ENCODE measurements at places on chromosomes 16 and 17.

- DNase-seq: no peak
These were observed 10.6 kb downstream of the SHISA6 start for GRCh38 chr17:11251561-11252107.

DNA sequence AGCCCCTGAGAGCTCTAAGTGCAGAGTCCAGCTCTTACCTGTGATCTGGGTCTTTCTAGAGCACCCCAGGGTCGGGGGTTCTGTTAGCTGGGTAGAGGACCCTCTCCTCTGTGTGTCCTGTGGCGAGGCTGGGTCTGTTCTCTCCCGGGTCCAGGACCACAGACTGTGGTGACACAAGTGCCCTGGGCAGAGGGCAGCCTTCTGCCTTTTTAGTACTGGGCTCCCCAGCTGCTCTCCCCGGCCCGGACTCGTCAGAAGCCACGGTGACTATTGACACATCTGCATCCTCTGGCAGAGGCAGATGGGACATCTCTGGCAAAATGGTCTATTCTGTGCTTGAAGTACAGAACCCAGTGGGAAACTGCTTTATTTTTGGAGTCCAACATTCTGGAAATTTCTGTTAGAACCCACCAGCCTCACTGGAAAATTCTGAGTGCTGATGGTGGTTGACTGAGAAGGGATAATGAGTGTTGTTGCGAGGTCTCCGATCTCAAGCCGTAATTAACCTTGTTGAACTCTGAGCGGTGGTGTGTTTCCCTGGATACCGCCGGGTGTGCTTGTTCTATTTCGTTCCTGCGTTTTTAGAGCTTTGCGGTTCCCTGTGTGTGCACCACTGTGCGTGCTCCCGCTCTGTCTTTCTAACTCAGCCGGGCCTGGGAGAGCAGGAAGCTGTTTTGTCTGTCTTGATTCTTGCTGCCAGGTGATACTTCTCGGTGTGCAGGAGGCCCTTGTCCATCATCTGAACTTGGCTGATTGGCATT lies 26.0 kb upstream of the NUDT16L1 start:
- no peak for DNase-seq

DNA sequence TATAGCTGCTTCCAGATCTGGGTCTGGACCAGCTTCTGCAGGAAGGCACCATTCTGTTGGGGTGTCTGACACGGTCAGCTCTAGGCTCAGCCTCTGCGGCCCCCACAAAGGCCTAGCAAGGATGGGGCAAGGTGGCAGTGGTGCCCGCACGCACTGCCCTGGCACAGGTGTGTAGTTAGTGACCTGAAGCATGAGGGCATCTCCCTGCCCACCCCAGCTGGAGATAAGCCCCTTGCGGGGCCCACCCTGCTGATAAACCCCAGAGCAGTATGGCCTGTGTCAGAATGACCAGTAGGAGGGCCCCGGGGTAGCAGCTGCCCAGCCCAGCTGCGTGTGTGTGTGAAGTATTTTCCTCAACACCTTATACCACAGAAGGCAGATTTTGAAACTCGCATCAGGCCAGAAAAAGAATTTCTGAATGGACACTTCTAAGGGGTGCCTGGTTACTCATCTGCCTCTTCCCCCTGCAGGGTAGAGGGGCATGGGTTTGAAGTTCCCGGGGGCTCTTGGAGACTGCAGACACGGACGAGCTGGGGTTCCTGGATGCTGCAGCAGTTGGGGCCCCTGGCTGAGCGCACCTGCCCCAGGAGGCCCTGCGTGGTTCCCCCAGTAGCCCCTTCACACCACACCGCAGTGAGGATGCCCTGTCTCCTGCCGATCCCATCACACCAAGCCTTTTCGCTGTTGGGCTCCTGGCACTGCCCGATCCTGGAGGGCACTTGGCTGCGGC lies 4.5 kb downstream of the ARHGDIA start:
- DNase-seq: no peak

DNA sequence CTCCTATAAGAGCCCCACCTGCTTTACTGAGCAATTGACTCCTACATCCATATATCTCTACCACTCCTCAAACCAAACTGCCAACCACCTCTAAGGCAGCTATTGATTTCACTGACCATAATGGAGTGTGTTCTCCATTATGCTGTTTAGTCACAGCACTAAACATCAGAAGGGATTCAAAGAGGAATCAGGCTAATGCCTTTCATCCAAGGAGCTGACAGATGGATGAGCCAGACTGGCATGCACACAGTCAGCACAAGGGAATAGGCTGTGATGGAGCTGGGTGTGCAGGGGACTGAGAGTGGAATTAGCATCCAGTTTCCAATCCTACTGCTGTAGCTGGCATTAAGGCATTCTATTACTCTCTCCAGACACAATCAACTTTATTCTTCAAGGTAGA lies 88.7 kb upstream of the CCL2 start:
- DNase-seq: no peak
